ENCODE measurements at places on chromosomes 13 and 19.

- DNase-seq: no peak
These were observed 1251.0 kb upstream of the PCDH9 start for GRCh38 chr13:68481130-68481529.

GRCh38 chr13:48126944-48127830, 32.3 kb upstream of the MED4 start:
- DNase-seq: peak; percentile 77

- peak; percentile 75 for DNase-seq
These were observed 9.0 kb downstream of the SH3GL1 start for GRCh38 chr19:4391306-4391693.

DNA sequence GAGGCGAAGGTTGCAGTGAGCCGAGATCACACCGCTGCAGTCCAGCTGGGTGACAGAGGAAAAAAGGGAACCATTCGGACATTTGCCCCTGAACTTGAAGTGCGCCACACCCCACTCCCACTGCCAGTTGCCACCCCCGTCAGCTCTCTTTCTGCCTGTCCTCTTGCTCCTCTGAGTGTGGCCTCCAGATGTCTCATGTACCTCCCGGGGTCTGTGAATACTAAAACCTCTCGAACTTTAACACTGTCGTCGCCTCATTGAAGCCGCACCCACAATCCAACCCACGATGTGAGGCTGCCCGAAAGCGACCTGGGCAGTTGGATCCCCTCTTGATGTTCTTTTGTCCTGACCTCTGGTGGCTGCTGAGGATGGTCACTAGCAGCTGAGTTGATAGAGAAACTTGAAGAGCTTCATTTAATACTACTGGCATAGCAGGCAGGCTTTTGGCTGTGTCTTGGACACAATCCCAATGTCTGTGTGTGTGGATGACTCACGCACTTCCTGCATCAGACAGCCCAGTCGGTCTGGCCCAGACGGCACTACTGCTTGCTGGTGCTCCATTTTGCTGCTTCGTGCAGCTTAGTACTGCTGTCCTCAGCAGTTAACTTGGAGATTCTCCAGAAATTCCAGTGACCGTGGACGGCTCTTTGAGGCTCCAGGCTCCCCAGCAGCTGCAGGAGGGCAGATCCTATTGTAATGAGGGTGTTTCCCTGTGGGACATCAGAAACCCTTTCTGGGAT, 4.2 kb downstream of the FPR3 start:
- peak; percentile 99 for DNase-seq

DNA sequence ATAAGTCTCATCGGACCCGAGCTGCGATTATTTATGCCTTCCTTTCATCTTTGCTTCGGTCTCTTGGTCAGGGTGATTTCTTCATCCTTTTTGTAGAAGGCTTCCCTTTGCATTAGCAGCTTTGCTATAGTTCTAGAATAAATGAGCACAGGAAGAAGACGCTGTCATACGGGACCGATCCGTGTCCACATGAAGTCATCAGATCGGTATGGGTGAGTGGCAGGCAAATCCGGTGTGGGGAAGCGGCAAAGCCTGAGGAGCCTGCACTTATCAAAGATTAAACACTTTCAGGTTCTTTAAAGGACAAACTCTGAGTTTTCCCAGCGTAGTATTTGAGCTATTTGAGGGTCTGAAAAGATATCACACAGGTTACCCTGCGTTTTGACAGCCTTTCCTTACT, 119.3 kb downstream of the IRS2 start:
- peak; percentile 16 for DNase-seq

GRCh38 chr19:42436006-42436405, 6.7 kb downstream of the CXCL17 start:
- peak; percentile 58 for DNase-seq

- no peak for DNase-seq
These were observed at the start of gene PLVAP for GRCh38 chr19:17376935-17377600. Gene PLVAP, minus strand, starts transcription at chr19:17377342. Its CDS starts 54 bp downstream, at chr19:17377288.

DNA sequence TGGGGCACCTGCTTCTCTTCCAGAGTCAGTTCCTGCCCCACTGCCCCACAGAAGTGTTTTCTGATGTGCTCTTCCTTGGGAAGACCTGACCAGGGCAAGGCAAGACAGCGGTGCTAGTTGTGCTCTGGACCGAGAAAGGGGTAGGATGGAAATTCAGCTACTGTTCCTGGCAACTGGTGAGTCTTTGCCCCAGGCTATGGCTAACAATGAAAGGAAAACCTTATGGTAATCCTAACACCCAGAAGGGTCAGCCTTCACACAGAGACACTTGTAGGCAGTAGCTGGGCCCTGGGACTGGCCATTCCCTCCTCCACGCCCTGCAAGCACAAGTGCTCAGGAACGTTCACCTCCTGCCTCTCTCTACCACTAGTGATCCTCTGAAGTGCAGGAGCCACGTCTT, 9.6 kb upstream of the CYSLTR2 start:
- DNase-seq: no peak

- DNase-seq: peak; percentile 58
These were observed 11.9 kb upstream of the FRY start for GRCh38 chr13:32019612-32020233.

GRCh38 chr13:80177327-80177726, 163.6 kb downstream of the SPRY2 start:
- DNase-seq: no peak

DNA sequence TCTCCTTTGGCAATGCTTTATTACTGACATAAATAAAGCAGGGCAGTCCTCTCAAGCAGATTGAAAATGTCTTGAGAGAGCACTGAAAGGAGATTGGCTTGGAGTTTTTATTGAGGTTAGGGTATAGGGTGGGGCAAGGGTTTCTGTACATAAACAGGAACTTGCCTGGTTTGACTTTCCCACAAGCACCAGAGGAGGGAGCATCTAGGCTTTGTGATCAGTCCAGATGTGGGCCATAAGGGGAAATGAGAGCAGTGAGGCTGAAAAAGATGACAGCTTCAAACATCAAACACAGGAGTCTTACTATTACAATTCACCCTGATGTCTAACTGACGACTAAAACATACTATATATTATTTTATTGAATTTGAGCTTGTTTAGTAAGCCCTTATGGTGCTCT, 260.9 kb downstream of the MTUS2 start:
- DNase-seq: no peak
